Left renal cortex interstitium (tissue), 4 donors: ENCODE measurements at places on chromosomes 5 and 9.

DNA sequence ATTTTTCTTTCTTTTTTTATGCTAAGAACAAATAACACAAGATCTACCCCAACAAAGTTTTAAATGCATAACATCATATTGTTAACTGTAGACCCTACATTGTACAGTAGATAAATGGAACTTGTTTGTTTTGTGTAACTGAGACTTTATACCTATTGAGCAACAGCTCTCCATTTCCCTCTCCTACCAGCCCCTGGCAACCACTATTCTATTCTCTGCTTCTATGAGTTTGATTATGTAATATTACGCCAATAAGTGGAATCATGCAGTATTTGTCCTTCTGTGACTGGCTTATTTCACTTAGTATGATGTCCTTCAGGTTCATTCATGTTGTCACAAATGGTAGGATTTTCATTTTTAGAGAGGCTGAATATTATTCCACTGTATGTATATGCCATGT, 308.2 kb upstream of the PRR16 start:
- no peak for DNase-seq

DNA sequence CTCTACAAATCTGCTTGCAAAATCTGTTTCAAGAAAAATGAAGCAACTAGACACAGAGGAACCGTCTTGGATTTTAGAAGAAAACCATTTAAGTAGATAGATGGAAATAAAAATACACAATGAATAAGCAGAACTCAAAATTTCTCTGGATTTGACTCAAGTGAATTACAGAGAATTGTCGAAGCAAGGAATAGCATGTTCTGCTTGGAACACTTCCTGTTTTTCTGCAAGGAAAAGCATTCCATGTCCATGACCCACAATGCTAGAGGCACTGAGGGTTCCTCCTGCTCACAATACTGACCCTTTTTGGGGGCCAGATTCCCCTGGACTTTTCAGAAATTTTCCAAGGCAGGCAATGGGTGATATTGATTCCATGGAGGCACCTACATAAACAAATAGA, 29.8 kb downstream of the PRUNE2 start:
- no peak for DNase-seq

GRCh38 chr9:98482226-98482625, 226.5 kb downstream of the GABBR2 start:
- DNase-seq: no peak

DNA sequence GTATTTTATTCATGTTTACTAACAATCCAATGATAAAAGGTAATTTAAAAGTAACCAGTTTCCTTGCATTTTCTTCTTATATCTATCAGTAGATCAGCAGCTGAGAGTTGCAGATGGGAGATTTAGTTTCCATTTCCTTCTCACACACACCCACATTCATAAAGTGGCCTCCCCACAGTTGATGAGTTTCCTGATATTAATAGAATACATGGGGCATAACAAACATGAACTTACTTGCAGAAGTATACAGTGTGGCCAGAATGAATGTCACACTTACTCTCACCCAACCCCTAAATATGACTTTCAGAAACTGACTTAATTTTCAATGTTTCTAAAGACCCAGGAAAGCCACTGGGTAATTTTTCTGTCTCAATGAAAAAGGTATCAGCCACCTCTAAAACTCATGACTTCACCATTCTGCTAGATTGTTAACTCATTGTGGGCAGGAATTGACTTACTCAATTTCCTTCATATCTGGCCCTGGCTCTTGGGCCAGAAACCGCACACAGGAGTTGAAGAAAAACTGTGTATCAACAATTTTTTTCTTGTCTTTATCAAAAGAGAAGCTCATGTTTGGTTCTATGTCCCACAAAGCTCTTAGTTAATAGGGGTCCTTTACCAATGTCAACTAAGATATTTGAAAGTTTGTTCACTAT, 63.5 kb upstream of the OSMR start:
- DNase-seq: no peak

- no peak for DNase-seq
Observed at GRCh38 chr9:34518110-34518616, 4.6 kb downstream of the ENHO start.

- DNase-seq: no peak
Observed at GRCh38 chr5:147697380-147697779, 85.1 kb downstream of the JAKMIP2 start.

- DNase-seq: no peak
Observed at GRCh38 chr5:165127941-165128340, 1622.5 kb downstream of the MAT2B start.

GRCh38 chr5:10563945-10564837, at the start of gene ANKRD33B:
Gene ANKRD33B (plus strand): TSS chr5:10564070. CDS start chr5:10564468, 398 bp downstream.
- DNase-seq: no peak

DNA sequence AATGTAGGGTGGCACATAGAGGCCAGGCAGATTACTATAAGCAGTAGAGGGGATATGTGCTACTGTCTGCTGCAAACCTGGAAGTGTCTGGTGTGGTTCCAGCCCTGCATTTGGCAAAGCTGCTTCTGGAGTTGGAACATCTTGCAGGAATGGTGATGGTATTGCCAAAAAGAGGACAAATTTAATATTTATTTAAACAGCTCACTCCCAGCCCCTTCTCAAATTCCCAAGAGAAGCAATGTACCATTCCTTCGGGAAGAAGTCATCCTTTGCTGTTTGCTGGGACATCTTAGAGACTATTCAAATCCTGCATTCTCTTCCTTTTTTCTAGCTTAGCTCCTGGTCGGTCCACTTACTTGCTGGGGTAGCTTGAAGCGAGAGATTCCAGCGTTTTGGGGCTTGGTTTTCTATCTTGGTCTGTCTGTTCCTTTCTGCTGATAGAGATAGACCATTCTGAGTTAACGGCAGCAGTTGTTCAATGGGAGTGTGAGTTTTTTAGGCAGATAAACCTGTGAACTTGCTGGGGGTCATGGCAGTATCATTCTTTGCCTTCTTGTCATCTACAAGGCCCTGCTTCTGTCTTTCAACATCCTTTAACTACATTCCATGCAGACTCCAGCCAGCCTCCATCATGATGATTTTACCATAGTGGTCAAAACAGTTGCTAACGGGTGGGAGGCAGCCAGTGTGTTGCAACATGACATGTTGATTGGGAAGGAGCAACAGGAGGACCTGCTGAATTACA, 69.9 kb downstream of the RCL1 start:
- no peak for DNase-seq

- no peak for DNase-seq
Observed at GRCh38 chr5:153461341-153461740, 29.1 kb upstream of the GRIA1 start.

GRCh38 chr9:129138476-129139232, 27.4 kb downstream of the PTPA start:
- DNase-seq: no peak

DNA sequence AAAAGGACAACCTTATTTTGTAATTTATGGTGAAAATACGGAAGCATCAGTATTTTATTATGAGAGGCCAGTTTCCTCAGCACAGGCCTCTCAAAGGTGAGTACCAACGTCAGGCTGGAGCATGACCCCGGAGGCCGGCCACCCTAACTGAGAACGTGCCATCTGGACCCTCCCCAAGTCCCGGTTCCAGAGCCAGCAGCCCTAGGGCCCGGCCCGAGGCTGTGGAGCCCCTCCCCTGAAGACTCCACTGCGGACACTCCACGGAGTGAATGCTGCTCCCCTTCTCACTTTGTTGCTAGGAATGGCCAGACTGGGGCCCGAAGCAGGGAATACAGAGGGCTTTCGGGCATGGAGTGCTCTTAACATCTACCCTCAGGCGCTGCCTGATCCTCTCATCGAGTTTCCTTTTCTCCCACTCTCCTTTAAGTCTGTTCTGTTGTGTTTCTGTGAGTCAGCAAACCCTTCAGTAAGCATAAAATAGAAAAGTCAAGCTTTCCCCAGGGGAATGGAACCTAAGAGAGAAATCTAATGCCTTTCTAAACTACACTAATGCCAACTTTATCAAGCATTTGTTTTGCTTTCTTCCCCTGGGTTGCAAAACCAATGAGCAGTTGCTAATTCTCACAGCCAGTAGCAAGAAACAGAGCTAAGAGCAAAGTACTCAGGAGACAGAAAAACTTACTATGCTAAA, 4.5 kb downstream of the BRD9 start:
- DNase-seq: no peak

- no peak for DNase-seq
Observed at GRCh38 chr5:98791898-98792580, 18.6 kb downstream of the RGMB start.

GRCh38 chr9:71743217-71743705, 25.1 kb downstream of the CEMIP2 start:
- DNase-seq: no peak

DNA sequence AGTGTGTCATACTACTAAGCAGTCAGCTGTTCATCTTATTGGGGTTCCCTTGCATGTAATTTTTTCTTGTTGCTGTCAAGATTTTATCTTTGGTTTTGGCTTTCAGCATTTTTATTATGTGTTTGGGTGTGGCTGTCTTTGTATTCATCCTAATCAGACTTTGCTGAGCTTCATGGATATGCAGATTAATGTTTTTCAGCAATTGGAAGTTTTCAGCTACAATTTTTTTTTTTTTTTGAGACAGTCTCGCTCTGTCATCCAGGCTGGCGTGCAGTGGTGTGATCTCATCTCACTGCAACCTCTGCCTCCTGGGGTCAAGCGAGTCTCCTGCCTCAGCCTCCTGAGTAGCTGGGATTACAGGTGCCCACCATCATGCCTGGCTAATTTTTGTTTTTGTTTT, 108.8 kb downstream of the BARX1 start:
- no peak for DNase-seq

GRCh38 chr5:52920929-52921328, 68.2 kb upstream of the ITGA2 start:
- DNase-seq: no peak

- DNase-seq: no peak
Observed at GRCh38 chr5:7916171-7916804, 47.3 kb downstream of the MTRR start.

GRCh38 chr9:120388003-120388855, 191.7 kb downstream of the CDK5RAP2 start:
- DNase-seq: no peak

DNA sequence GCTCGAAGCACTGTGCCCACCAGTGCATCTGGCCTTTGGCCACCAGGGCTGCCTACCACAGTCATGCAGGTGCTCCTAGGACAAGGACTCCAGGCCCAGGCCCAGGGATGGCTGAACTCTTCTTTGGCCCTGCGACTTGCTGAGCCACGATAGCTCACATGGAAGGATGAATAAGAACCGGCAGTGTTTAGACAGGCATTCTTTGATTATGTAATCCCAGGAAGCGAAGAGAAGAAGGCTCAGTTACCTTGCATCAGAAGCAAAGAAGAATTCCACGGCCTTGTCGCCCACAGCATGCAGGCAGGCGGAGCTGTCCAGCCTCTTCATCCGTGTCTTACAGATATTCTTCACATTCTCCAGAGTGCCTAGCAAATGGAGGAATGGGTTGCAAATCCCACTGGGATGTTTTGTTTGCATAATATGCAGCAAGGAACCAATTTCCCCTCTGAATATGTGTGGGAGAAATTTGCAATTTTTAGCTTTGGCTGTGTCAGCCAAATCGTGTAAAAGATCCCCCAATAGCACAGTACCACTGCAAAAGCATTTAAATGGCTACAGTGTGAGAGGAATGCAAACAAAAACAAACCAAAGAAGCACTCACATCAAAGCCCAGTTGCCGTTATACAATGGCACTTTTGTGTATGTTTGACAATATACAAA, 29.1 kb downstream of the GFPT2 start:
- DNase-seq: no peak

GRCh38 chr5:67032921-67033664, 163.5 kb downstream of the CD180 start:
- no peak for DNase-seq

DNA sequence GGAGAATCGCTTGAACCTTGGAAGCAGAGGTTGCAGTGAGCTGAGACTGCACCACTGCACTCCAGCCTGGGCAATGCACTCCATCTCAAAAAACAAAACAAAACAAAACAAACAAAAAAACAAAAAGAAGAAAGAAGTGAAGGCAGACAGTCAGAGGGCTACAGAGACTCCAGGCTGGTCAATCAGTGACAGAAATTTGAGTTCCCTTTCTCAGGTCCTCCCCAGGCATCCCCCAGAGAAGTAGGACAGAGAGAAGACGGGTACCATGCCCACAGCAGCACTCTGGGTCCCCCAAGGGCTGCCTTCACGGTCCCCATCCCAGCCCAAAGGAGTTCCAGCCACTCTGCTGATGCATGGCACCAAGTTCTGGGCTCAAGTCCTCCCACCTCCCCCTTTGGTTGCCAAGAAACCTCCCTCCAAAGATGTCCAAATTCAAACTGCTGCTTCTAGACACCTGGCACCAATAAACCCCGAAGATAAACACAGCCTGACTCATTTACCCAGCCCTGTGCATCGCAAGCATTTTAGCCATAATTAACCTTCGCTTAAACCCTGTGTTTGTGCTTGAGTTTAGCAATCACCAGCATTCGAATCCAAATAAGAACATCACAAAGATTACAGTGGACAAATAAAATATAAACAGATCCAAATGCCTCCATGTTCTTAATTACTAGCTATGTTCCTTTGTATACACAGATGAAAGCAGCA, 24.0 kb downstream of the SEMA4D start:
- no peak for DNase-seq

DNA sequence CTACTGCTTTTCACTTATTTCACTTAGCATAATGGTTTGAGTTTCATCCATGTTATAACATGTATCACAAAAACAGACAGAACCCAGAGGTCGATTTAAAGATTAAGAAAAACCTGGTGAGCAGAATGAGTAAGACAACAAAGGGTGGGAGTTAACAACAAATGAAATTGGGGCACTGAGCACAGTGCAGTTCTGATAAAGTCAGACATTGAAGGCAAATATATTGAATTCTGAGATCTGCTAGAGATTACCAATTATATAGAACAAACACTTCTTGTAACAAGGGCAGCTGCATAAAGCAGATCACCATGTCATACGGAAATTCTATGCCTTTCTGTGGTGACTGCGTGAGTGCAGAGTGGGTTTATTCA, 517.3 kb upstream of the RORB start:
- DNase-seq: no peak

DNA sequence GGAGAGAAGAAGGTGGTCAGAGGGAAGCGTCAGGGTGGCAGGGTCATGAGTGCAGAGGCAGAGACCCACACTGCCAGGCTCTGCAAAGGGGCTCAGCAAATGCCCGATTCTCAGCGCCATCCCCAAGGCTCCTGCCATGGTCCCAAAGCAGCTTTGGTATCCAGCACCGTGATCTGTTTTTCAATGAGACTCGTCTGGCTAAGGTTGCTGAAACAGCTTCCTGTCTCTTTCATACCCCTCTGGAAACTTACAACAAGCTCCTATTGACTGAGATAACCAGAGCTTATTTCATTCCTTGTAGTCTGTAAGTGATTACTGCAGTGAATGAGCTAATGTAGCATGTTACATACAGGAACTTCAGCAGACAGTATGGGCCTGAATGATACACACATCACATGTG, 568.6 kb upstream of the DAP start:
- DNase-seq: no peak
